ENCODE measurements at places on chromosomes 12 and 14.

DNA sequence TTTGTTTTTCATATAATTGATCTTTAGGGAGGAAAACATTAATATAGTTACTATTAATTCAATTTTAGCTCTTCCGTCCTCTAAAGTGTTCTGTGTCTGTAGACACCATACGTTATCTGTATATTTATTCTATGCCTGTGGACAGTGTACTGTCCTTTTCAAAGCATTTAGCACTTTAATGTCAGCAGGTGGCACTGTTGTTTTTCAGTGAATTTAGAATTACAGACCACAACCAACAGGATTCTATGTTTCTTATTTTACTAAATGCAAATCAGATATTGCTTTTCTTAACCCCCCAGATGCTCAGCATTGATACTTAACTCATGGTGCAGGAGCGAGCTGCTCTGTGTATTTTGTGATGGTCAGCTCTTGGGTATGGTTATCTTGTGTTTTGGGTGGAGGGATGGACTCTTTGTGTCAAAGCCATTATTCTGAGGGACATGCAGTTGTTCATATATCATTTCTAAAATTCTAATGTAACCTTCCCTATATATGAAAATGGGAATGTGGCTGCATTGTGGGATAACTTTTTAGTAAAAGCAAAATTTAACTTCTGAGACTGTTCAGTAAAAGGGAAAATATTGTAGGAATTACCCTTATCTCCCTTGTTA, 65.2 kb downstream of the PAPOLA start:
- no peak for DNase-seq

DNA sequence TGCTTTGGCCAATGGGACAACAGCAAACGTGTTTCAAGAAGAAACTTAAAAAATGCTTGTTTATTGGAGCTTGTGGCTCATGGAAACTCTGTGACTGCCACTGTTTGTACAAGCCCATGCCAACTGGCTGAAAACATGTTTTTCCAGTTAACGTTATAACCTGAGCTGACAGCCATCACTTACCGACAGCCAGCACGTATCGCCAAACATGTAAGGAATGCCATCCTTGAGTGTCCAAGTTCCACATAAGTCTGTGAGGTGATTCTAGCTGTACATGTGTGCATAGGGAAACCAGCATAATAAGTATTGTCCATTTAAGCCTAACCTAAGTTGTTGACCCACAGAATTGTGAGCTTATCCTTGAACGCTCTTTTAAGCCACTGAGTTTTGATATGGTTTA, 596.9 kb downstream of the TRHDE start:
- DNase-seq: no peak

DNA sequence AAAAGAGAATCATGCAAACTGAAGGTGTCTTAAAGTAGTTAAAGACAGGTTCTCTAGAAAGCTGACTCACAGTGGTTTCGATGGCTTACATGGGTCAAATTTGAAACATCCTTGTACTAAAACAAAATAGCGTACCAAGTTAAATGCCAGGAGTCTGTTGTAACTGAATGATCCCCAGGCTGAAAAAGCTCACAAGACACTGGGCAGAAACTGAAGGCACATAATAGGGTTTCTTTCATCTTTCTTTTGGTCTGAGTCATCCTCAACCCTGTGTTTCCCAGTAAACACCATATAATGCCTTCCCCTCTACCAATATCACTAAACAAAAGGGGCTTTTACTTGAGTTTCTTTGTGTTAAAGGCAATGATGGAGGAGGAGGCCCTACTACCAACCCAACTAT, 12.8 kb downstream of the ZFYVE1 start:
- DNase-seq: no peak

DNA sequence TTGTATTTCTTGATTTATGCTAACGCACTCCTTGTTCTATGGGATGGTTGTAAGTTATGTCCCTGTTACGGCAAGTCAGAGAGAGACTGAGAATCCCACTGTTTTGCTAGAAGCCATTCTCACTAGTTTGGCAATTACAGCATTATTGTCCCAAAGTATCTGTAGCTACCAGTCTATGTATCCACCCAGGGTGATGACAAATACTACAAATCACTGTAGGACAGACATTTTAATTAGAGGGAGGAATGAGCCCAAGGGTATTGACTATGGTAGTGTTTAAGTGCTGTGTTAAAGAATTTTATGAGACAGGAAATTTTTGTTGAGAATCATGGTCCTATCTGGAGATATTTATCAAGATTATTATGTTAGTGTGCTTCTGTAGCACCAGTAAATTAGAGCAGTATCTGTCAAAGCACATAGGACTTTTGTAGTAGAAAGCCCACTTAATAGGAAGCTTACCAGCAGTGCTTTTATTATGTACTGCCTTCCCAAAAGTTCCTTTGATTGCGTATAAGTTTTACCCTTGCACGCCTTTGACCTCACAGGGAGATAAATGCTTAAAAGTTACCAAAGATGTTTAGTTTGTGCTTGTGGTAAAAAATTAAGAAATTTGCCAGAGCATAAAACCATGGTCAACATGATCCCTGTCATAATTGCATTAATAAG, 10.7 kb downstream of the PRKCH start:
- DNase-seq: no peak

- DNase-seq: no peak
Observed at GRCh38 chr14:24362241-24362960, 5.6 kb upstream of the NFATC4 start.

DNA sequence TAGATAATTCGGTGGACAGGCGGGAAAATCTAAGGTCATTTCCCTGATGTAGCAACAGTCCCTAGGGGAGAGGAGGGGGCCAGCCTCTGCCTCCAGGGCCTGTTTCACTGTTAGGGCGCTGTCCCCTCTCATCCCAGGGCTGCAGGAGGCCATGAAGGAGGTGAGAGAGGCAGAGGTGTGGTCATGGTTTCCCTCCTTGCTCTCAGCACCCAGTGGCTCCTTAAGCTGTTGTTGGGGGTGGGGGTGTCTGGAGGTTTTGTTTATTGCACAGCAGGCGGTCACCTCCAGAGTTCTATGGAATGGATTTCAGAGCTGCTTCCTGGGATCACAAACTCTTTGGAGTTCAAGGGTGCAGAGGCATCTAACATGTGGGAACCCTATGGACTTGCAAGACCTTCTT, 212.5 kb upstream of the RTL1 start:
- DNase-seq: no peak

DNA sequence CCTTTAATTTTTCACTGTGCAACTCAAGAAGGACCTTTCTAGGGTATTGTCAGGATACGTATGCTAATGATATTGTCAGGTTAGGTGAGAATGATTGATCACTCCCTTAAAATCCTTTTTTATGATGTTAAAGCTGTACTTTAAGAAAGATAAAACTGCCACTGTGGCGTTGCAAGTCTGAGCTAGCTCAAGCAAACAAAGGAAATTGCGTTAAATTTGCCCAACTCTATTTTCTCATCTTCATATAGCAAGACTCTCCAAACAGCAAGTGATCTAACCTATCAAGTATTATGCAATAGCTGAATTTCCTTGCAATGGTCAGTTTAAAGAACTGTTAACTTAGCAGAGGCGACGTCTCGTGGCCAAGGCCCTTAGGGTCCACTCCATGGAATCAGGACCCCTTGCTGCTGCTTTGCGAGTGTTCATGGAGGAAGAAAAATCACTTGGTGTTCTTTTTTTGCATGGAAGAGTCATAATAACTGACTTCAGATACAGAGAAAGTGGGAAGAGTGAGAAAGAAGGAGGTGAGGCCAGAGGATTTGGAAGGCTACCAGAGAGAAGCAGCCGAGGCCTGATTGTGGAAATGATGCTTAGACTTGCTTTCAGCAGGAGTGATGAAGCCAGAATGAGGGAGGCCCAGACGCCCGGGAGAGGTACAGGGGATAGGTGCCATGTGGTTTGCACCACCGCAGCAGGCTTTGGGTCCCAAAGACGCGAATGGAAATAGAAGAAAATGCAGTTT, 2.5 kb downstream of the TRAF3 start:
- no peak for DNase-seq

DNA sequence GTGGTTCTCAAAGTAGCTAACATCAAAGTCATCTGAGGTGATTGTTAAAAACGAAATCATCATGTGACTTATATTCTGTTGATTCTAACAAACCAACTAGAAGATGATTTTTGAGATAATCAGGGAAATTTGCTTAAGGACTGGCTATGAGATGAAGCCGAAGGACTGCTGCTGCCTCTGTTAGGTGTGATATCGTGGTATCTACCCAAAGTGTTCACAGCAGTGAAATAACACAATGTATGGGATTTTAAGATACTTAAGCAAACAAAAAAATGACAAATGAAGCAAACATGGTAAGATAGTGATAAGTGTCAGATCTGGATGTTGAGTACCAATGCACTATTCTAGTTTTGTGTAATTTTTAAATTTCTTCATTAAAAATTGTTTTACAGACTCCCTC, 59.1 kb downstream of the GXYLT1 start:
- DNase-seq: no peak

- DNase-seq: no peak
Observed at GRCh38 chr14:72839351-72839750, 54.5 kb downstream of the DPF3 start.

All from CD4-positive, alpha-beta T cell treated with Interleukin-1 beta for 1 hour (primary cell).